ENCODE measurements at places on chromosomes 11 and 22. TPM values are rescaled to one million over a fixed set of nuclear protein-coding genes. Genes with fewer than 3 reads are reported as not detected.

DNA sequence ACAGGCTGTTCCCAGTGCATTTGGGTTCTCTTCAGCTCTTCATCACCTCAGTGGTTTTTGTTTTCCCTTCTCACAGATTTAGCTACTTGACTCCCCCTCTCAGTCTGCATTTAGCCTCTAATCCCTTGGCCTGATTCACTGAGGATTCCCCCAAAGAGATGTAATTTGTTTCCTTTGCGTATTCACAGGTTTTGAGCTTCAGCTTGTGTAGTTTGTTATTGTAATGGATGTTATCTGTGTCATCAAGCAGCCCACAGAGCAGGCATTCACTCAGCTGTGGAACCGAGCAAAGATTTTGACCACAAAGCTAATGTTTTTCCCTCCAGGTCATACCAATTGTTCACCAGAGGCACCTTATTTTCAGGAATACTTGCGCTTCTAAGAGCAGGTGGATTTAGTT is 6.4 kb upstream of the ME3 start:
- no peak for DNase-seq

DNA sequence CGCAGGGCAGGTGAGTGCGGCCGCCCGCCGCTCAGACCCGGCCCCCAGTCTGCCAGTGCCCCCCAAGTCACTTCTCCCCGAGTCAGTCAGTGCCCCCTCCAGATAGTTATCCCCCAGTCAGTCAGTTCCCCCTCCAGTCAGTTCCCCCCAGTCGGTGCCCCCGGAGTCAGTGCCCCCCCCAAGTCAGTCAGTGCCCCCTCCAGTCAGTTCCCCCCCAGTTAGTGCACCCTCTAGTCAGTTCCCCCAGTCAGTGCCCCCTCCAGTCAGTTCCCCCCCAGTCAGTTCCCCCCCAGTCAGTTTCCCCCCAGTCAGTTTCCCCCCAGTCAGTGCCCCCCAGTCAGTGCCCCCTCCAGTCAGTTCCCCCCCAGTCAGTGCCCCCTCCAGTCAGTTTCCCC is 411 bp downstream of the PPP6R2 start:
- no peak for DNase-seq

Gene GGTLC3
- not detected for total RNA-seq

- no peak for DNase-seq
Measured at GRCh38 chr11:64605244-64605560, 14.2 kb downstream of the SLC22A12 start.

DNA sequence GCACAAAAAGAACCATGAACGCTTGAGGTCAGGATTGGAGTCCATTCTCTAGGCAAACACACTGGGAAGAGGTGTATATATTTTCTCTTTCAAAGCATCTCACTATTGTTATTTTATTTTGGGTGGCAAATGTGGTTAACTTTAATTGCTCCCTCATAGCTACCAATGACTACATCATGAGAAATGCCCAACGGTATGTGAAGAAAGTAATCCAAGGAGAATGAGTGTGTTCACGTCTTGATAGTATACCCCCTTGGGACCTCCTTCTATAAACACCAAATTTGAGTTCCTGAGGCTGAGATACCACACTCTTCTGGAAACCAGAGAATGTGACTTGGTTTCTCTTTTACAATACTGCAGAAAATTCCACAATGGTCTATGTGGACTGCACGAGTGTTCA is 15.8 kb downstream of the OR8D1 start:
- DNase-seq, result no peak

Gene STK33
- not detected for total RNA-seq

- DNase-seq, result no peak
Measured at GRCh38 chr11:19290356-19290755, 49.6 kb upstream of the E2F8 start.

- no peak for DNase-seq
Measured at GRCh38 chr22:37464181-37464580, 22.0 kb downstream of the MFNG start.

Gene IGLL1
- not detected for total RNA-seq

DNA sequence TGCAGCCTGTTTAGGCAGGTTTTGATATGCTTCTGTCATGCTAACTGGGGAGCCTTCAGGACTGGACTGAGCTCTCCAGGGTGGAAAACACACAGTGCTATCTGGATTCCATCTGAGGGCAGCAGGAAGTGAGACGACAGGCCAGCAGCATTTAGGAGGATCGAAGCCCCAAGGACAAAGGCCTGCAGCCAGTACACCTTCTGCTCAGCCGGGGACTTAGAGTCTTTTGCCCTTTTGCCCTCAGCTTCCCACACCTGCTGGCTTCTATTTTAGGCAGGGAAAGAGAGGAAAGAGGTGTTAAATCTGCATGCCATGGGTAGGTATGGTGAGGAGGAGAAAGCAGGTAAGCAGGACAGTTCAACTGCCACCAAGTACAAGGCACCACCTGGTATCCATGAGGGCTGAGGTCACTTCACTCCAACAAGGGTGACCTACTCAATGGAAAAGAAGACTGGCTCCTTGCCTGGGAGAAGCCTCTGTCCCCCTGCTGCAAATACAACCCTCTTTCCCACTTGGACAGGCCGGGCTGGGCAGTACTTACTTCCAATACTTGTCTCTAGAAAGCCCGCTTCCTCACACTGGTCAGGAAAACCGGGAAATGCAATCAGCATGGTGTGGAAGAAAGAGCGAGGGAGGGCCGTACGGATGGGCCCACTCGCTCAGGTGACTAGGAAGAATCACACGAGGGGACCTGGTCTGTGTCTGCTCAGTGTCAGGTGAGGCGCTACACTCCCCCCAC is 12.3 kb downstream of the LARGE2 start:
- DNase-seq, result no peak

Gene ACRV1
- not detected for total RNA-seq

GRCh38 chr11:16604794-16605388 is 133.6 kb upstream of the C11orf58 start:
- peak; percentile 22 for DNase-seq
